ENCODE measurements at places on chromosomes 4 and X.
A peak's percentile ranks its signal among the peaks of the same experiment; 100 is the strongest.

DNA sequence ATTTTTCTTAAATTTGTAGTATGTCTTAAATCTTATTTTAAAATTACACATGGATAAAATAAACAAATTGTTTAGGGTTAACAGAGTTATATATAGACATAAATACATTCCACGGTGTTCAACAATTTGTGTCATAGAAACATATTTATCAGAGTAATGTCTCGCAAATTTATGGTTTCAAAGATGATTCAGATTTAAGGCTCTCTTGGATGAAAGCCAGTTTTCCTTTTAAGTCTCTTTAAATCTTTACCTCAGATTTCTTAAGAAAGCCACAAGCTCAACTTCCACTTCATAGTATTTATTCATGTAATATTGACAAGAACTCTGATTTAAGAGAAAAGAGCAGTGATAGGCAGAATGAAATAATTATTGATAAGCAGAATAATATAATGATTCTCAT lies 1254.8 kb upstream of the ADGRL3 start:
- DNase-seq, result no peak

GRCh38 chr4:3465698-3466671 lies 2.9 kb downstream of the DOK7 start:
- no peak for DNase-seq

- DNase-seq, result peak; percentile 74
Observed at GRCh38 chr4:742742-743311, 37.2 kb downstream of the PCGF3 start.

DNA sequence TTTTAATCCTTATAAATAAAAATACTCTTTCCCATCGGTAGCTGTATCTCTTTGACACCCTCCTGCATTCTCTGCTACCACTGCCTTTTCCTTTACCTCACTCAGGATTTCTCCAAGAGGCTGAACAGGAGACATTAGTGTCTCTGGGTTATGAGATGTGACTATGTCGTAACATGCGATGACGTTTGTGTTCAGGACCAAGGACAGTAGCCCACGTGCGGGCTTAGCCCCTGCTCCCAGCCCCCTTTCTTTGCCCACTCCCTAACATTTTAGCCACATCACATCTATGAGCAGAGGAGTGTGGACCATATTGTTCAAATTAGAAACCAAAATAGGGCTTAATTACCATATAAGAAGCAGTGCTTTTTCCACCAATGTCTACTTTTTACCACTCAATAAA lies 369.3 kb downstream of the FBXW7 start:
- DNase-seq, result no peak

- DNase-seq, result no peak
Observed at GRCh38 chr4:173489514-173489913, 40.5 kb downstream of the HAND2 start.

GRCh38 chrX:63349307-63349706 lies 1.8 kb downstream of the SPIN4 start:
- peak; percentile 27 for DNase-seq

GRCh38 chr4:69518538-69519198 lies 23.0 kb upstream of the UGT2B4 start:
- DNase-seq, result no peak

DNA sequence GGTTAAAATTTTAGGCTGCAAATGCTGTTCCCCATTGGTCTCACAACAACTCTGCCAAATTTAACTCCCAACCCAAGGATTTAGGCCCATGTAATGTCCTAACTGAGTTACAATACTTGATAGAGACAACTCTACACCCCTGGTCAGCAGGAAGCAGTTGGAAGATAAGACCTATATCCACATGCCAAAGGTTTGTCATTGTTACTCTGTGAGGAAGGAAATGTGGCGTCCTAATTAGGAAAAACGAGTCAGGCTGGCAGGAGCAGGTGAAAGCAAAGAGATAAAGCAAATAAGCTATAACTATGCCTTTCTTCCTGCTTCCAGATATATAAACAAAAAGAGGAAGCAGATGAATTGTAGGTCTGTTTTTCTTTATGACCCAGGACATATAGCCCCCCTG lies 69.1 kb downstream of the SPIN4 start:
- DNase-seq, result no peak

DNA sequence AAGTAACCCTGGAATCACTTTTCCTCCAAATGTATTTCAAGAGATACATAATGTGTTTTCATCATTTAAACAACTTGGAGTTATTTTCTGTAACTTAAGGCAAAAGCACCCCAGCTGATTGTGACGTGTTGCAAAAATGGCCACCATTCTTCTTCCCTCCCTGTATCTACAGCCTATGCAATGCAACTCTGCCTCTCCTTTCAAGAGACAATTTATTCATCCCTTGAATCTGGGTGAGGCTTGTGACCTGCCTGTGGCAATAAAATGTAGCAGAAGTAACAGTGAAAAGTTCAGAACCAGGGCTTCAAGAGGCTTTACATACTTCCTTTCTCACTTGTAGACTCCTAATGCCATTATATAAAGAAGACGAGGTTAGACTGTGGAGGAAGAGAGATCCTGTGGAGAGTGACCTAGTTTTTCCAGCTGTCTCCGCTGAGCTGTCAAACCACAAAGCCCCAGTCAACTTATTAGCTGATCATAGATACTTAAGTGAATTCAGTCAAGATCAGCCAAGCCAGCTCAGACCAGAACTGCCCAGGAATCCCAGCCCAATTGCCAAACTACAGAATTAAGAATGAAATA lies 81.0 kb upstream of the KLF3 start:
- no peak for DNase-seq

DNA sequence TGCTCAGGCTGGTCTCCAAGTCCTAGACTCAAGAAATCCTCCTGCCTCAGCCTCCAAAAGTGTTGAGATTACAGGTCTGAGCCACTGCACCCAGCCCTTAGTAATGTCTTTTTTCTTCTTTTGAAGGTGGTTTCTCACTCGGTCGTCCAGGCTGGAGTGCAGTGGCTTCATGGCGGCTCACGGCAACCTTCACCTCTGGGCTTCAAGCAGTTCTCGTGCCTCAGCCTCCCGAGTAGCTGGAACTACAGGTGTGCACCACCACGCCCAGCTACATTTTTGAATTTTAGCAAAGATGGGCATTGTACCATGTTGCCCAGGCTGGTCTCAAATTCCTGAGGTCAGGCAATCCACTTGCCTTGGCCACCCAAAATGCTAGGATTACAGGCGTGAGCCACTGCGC lies 32.3 kb upstream of the ASMTL start:
- DNase-seq, result no peak

DNA sequence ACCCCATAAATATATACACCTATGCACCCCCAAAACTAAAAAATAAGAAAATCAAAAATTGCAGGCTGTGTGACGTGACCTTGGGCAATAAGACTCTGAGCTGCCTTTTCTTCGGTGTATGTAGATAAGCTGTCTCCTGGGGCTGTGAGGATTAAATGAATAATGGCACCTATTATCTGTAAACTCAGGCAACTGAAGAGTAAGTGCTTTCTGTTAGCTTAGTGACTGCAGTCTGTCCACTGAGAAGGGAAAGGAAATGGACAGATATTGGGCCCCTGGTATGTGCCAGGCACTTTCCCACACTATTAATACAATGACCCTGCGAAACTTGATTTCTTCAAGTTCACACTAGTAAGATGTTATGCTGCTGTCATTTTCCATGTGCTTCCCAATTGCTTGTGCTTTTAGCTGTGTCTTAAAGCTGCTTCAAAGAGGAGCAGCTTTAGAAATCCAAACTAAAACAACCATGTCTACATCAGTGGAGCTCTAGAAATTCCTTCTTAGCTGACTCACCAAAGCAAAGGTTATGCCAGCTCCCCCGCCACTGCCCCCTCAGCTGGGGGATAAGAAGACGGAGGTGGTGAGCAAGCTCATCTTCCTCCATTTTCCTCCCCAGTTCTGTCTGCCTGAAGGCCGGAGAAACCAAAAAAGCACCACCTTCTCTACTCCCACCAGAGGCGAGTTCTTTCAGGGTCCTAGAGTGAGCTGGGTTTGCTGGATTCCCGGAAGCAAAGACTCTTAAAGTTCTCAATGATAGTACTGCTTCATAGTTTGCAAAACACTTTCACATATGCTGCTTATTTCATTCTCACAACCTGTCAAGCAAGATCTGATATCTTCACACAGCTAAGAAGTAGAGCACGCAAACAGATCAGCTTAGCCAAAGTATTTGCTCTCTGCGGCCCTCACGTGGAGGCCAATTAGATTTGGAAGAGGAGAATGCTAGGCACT lies 8.8 kb upstream of the DGAT2L6 start:
- peak; percentile 1 for DNase-seq

GRCh38 chr4:94695384-94695783 lies 62.4 kb upstream of the BMPR1B start:
- no peak for DNase-seq

DNA sequence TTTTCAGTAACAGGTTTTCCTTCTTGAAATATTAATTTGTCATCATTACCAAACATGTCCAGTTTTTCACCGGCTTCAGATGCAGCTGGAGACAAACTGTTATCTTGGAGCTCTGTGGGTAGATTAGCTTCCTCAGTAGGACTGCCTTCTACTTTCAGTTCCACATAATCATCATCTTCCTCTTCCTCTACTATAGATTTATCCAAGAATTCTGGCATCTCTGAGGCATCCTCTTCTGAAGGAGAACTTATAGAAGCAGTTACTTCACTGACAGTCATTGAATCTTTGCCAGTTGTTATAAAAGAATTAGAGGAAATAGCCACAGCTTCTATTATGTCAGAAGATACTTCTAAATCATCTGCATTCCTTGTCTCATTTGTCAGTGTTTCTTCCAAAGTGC lies 162.9 kb downstream of the LRBA start:
- no peak for DNase-seq

- DNase-seq, result peak; percentile 57
Observed at GRCh38 chr4:152539556-152540292, 3.8 kb upstream of the FBXW7 start.

GRCh38 chrX:38837389-38837788 lies 36.1 kb downstream of the MID1IP1 start:
- DNase-seq, result no peak
